ENCODE measurements at places on chromosomes 16 and 17. TPM values are rescaled to one million over a fixed set of nuclear protein-coding genes. Genes with fewer than 3 reads are reported as not detected.

OTOP2 gene
- not detected for total RNA-seq

RNF112 gene
- 1.8 TPM for total RNA-seq

HES7 gene
- total RNA-seq, result not detected

CCDC200 gene
- not detected for total RNA-seq

MT4 gene
- total RNA-seq, result not detected

KRT38 gene
- total RNA-seq, result not detected

CORO6 gene
- total RNA-seq, result 5.1 TPM

DHODH gene
- total RNA-seq, result 9.9 TPM

TIMP2 gene
- 183 TPM for total RNA-seq

HS3ST3B1 gene
- total RNA-seq, result 4.0 TPM

MGAT5B gene
- 0.49 TPM for total RNA-seq

KRTAP1-5 gene
- total RNA-seq, result not detected

CTF1 gene
- total RNA-seq, result 0.54 TPM

CCL3 gene
- not detected for total RNA-seq

DOC2A gene
- not detected for total RNA-seq

TUBG1 gene
- 57.3 TPM for total RNA-seq

KRT25 gene
- not detected for total RNA-seq

CTRB1 gene
- total RNA-seq, result not detected

JPH3 gene
- total RNA-seq, result not detected

CBX4 gene
- total RNA-seq, result 13.4 TPM

CNGB1 gene
- total RNA-seq, result not detected

SPATA22 gene
- total RNA-seq, result not detected

NUBP2 gene
- total RNA-seq, result 64.0 TPM

TMEM97 gene
- total RNA-seq, result 15.0 TPM

SLC47A1 gene
- total RNA-seq, result 9.6 TPM

SLFN12 gene
- 33.0 TPM for total RNA-seq

MAPT gene
- not detected for total RNA-seq

OTOA gene
- not detected for total RNA-seq

KRTAP17-1 gene
- total RNA-seq, result not detected

KRTAP9-4 gene
- not detected for total RNA-seq

ANKS3 gene
- 15.6 TPM for total RNA-seq

KRTAP4-5 gene
- total RNA-seq, result not detected

ABI3 gene
- total RNA-seq, result 0.36 TPM

ABCC11 gene
- not detected for total RNA-seq

AURKB gene
- total RNA-seq, result 7.0 TPM

MAF gene
- 0.72 TPM for total RNA-seq

NUPR1 gene
- 57.4 TPM for total RNA-seq

ADAP2 gene
- 0.54 TPM for total RNA-seq

NPIPB13 gene
- 0.18 TPM for total RNA-seq

KRTAP4-6 gene
- not detected for total RNA-seq

RND2 gene
- total RNA-seq, result not detected

TOX3 gene
- not detected for total RNA-seq

CDH1 gene
- total RNA-seq, result not detected

NOTUM gene
- not detected for total RNA-seq

ZP2 gene
- not detected for total RNA-seq

TPSG1 gene
- not detected for total RNA-seq

CD7 gene
- total RNA-seq, result 0.49 TPM

CLEC18A gene
- total RNA-seq, result not detected
